Activated CD4-positive, alpha-beta T cell treated with anti-CD3 and anti-CD28 coated beads, Interleukin-2, amount 50 U/mL, for 4 hours (primary cell): ENCODE measurements at places on chromosomes 5 and 9.

GRCh38 chr9:124932333-124932732 is 8.6 kb downstream of the GOLGA1 start:
- no peak for DNase-seq

- DNase-seq = peak; percentile 21
Observed at GRCh38 chr9:5629312-5630080, 589 bp downstream of the RIC1 start.

DNA sequence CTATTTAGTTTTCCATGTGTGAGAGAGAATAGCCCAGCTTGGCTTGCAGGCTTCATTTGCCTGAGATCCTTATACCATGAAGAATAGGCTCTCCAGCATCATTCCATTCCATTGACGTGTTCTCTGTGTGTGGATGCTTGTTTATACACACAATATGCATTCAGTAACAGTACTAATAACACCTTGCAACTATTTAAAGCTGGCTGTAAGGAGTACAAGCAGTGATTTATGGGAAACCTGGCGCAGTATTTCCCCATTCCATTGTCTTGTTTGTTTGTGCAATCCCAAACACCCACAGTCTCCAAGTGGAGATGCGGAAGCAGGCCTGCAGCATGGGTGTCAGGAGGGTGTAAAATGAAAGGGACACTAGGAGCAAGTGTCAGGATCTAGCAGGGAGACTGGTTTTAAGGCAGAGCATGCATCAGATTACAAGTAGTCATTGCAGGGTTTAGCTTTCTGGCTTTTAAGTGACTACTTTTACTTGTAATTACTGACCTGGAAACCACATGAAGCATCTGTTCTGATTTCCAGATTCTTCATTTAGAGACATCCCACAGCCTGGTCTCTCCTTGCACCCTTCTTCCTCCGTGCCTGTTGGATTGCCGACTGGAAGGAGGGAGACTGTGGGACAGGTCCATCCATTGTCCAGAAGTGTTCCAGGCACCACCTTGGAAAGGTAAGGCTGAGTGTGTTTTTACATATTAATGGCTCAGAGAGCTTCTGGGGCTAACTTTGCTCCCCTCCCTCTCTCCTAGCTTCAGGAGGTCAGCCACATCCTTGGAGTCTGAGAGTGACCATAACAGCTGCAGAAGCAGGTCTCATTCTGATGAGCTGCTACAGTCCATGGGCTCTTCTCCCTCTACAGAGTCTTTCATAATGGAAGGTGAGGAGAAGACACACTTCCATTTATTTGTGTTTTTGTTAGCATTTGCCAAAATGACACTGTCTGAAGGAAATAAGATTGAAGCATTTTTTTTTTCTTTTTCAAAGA is 241.6 kb downstream of the ARHGEF28 start:
- no peak for DNase-seq

GRCh38 chr5:8700671-8701070 is 831.7 kb downstream of the MTRR start:
- DNase-seq = no peak

- no peak for DNase-seq
Observed at GRCh38 chr9:2764353-2764752, 47.0 kb downstream of the KCNV2 start.

GRCh38 chr5:139283252-139284166 is 10.0 kb upstream of the MATR3 start:
- DNase-seq = no peak

GRCh38 chr5:91229031-91229727 is 153.9 kb downstream of the ARRDC3 start:
- no peak for DNase-seq

DNA sequence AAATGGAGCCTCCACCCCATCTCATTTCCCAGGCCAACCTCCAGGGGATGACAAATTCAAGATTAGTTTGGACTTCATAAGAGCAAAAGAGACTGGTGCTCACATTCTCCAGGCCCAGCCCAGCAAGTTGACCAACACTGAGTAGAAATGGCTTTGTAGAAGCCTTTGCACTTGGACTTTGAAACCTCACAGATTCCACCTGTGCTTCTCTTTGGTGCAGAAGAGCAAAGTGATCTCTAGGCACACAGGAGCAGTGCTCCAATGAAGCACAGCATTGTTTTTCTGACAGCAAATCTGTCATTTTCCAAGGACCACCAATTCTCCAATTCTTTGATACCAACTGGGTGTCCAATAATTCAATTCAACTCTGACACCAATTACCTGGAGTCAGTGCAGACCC is 17.1 kb upstream of the RNF145 start:
- no peak for DNase-seq

GRCh38 chr5:56356121-56356835 is 123.1 kb upstream of the ANKRD55 start:
- no peak for DNase-seq

DNA sequence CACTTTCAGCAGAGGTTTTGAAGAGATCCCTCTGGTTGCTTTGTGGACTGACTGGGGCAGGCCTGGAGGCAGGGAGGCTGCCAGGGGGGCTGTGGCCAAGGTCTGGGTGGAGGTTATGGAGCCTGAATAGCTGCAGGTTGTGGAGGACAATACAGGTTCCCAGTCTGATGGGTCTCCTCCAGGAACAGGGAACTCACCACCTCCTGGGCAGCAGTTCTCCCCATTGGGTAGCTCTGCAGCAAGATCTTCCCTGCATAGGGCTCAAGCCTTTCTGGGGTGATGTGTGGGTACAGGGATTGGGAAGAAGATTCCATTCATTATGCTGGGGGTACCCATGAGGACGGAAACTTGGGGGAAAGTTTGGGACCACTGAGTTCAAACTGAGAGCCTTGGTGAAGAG is 6.8 kb downstream of the AQP3 start:
- DNase-seq = no peak

- no peak for DNase-seq
Observed at GRCh38 chr5:15008476-15008875, 136.9 kb upstream of the ANKH start.

GRCh38 chr5:150129813-150130492 is 25.7 kb downstream of the PDGFRB start:
- DNase-seq = peak; percentile 9

DNA sequence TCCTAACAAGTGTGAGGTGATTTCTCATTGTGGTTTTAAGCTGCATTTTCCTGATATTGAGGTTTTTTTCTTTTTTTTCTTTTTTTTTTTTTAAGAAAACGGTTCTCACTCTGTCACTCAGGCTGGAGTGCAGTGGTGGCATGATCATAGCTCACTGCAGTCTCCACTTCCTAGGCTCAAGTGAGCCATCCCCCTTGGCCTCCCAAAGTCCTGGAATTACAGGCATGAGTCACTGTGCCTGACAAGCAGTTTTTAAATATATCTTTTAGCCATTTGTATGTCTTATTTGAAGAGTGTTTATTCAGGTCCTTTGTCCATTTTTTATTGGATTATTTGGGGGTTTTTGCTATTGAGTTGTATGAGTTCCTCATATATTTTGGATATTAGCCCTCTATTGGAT is 53.8 kb downstream of the GCNT1 start:
- DNase-seq = no peak

- DNase-seq = no peak
Observed at GRCh38 chr5:100827481-100827889, 75.6 kb downstream of the ST8SIA4 start.

GRCh38 chr9:105257809-105258208 is 13.4 kb downstream of the SLC44A1 start:
- DNase-seq = no peak

GRCh38 chr9:38178237-38178636 is 109.2 kb upstream of the SHB start:
- DNase-seq = no peak

GRCh38 chr5:62460578-62460983 is 48.0 kb downstream of the IPO11 start:
- DNase-seq = no peak

DNA sequence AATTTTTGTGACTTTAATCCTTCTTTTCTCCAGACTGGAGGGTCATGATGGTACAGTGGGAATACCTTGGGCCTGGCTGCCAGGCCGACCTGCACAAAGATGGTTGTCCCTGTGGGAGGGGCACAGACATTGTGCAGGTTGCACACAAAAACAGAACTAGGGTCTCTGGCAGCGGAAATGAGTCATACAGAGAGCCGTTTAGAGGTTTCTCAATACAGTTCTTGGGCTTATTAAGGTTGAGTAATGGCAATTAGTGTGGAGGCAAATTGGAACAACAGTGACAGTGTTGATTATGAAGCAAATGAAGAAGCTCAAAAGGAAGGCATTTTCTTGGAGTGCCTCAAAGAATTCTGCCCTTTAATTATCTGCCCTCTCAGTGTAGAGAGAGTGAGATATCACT is 173.6 kb downstream of the TENT4A start:
- no peak for DNase-seq

DNA sequence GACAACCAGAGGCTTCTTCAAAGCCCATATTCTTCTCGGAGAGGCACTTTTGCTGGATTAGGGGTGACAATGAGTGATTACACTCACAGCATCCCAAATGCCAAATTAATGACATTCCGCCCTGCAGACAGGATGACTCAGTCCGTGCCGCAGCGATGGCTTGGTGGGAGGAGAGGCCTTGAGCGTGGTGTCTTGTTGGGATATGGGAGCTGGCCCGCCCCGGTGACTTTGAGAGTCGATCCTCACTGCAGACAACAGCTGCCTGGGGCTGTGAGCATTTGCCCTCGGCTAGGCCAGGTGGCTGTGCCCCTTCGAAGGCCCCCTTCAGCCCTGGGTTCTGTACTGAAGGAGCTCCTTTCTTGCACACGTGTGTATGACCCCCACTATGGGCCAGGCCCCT is 29.8 kb downstream of the OLFM1 start:
- no peak for DNase-seq

DNA sequence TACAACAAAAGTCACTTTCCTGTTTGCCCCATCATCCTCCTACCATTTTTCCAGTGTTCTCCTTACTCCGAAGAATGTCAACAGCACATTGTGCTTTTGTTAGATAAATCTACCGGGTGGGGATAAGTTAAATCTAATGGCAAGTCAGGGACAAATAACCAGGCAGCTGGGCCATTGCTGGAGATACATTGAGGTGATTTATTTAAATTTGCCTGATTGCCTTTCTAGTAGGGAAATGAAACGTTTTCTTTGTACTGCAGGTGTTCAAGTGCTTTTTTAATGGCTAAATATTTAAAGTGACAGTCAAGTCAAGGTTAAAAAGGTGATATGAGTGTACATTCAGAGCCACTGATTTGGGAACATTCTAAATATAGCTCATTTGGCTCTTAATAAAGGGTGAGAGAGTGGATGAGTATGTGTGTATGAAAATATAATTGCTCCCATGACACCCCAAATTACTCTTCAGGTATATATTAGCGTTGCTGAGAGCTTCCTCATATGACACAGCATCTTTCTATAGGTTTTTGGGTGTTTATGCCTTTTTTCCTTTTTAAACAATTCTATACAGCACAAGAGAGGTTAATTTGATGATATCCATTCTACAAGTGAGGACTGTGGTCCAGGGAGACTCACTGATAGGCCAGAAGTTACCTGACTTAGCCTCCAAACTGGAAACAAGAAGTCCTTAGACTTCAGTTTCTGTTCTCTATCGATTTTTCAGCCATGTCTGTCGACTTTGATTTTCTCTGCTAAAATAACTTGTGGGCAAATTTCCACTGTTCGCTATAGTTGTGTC is 51.9 kb downstream of the DMRT2 start:
- no peak for DNase-seq

GRCh38 chr5:95922798-95923197 is 38.9 kb downstream of the ELL2 start:
- DNase-seq = no peak

GRCh38 chr9:137150617-137151457 is 11.9 kb downstream of the GRIN1 start:
- no peak for DNase-seq

DNA sequence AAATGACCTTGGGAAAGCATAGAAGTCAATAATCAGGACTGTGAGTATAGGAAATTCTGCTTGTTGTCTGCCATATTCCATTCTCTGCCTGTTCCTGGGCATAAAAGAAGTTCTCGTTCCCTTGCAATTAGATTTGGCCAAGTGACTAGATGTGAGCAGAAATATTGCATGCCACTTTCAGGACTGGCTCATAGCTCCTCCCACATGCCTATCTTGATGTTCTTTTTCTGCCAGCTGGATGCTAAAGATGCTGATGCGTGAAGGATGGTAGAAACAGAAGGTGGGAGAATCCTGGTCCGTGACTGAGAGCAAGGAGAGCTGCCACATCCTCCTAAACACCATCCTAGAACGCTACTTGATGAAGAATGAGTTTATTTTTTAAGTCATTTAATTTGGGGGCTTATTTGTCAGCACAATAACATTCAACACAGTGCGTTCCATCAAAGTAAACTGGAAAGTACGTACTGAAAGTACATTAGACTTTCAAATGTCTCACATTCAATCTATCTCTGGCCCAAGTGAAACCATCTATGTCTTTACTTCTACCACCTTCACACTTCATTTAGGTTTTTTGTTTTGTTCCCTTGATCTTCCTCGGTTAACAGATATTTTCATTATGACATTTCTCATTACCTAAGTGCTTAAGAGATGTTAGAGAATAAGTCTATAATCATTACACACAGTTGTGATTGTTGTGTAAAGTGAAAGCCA is 648.5 kb downstream of the RAB3C start:
- DNase-seq = no peak

DNA sequence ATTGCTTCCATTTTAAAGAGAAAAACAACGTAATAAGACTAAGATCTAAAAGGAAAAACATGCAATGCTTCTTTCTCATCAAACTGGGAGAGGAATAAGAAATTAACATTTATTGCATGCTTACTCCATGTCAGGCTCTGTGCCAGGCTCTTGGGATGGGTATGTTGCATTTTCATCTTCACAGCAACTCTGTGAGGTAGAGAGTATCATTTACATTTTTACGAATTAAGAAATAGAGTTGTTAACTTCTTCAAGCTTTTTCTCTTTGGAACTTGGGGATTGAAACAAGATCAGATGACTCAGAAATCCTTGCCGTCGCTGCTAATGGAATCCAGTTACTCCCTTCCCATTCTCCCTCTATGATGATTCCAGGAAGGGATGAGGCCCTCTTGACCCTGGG is 39.5 kb downstream of the PDE8B start:
- no peak for DNase-seq

GRCh38 chr9:88773627-88774244 is 217.5 kb upstream of the S1PR3 start:
- DNase-seq = no peak
